ENCODE measurements at places on chromosomes 5 and 9.
A peak's percentile ranks its signal among the peaks of the same experiment; 100 is the strongest.

DNA sequence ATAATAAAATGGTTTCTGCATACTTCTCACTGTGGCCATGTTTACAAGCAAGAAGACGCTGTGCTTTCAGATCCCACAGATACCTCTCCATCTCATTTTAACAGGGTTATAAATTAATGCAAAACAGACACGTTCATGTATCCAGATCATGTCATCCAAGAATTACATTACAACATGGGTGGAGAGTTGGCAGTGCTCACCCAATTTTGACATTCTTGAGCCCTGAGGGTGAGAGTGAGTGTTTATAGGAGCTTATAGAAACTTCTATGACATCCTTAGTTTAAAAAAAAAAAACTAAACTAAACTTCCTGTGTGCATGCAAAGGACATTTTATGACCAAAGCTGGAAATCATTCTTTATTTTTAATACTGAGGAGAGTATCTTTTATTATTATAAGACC, 9.1 kb downstream of the PRKACG start:
- DNase-seq: no peak

- DNase-seq: no peak
These were observed 78.7 kb downstream of the GAS1 start for GRCh38 chr9:86868616-86869015.

DNA sequence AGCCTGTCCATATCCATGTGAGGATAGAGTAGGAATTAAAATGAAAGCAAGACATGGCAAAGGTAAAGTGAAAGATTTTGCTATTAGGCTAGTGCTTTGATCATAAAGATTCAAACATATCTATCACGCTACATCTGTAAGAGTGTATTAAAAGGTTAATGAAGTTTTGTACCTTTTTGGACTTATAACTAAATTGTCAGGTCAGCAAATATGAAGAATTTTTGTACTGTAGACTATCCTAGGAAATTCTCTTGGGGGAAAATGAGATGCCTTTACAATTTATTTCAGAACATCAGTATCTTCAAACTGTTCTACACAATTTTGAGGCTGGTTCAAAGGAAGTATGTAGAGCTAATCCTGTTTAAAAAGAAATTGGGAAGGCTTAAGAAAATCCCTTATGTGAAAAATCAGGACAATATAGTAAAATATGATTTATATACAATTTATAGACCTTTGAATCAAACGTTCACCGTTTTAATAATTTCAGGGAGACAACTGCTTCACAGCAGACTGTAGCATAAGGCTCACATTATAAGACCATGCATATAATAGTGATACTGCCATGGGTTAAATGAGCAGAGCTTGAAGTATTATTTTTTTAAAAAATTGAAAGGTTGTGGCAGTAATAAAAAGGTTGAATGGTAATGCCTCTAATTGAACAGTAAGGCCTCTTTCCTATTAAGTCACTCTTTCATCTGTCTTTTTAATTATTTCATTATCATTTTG, 639.5 kb upstream of the ARRDC3 start:
- DNase-seq: no peak

- DNase-seq: no peak
These were observed 503.8 kb downstream of the IRX1 start for GRCh38 chr5:4099386-4099785.

- no peak for DNase-seq
These were observed 92.5 kb downstream of the CACNA1B start for GRCh38 chr9:137970098-137970497.

- no peak for DNase-seq
These were observed 441.6 kb upstream of the KLF4 start for GRCh38 chr9:107931071-107931715.

DNA sequence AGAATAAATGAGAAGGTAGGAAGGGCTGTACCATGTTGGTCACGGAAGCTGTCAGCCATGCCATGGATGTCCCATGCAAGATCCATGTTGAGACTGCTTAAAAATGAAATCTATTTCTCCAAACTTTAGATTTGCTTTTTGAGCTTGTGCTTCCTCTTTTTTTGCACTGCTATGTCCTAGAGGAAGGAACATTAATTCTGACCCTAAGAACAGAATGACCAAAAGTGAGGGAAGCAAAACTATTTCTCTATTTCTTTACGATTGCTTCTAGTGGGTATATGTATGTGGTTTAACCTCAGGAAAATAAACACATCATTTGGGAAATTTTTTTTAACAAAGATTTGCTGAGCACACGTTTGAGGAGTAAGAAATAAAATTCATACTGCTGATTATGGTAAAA, 84.6 kb downstream of the USP20 start:
- no peak for DNase-seq

GRCh38 chr5:142977363-142978051, 207.3 kb downstream of the ARHGAP26 start:
- DNase-seq: no peak

GRCh38 chr5:87836696-87837095, 424.0 kb upstream of the CCNH start:
- DNase-seq: no peak

DNA sequence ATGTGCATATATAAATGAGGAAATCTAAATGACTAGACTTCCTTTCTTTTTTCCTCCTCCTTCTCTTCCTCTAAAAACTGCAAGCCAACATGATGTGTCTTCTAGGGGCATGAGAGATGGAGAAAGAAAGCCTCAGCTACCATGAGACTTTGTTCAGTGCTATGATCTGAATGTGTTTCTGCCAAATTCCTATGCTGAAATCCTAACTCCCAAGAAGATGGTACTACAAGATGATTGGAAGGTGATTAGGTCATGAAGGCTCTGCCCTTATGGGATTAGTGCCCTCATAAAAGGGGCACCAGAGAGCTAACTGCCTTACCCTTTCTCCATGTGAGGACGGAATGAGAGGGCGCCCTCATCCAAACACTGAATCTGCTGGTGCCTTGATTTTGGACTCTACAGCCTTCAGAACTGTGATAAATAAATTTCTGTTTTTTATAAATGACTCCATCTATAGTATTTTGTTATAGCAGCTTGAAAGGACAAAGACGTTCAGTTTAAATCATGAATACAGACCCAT, 72.2 kb upstream of the IL6ST start:
- DNase-seq: no peak

DNA sequence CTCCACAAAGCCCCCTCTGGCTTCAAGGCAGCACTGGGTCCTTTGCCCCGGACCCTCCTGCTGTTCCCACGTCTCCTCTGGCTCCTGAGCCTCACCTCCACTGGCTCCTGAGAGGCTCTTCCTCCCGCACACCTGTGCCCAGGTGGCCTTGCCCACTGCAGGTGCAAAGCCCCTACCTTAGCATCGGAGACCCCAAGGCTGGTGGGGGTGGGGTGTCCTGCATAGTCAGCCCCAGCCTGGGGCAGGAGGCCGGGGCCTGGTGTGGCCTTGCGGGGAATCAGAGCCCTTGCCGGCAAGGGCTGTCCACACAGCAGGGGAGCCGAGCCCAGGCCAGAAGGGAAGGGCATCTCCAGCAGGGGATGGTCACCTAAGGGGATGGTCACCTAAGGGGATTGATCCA, 41.3 kb upstream of the CEP72 start:
- DNase-seq: no peak

DNA sequence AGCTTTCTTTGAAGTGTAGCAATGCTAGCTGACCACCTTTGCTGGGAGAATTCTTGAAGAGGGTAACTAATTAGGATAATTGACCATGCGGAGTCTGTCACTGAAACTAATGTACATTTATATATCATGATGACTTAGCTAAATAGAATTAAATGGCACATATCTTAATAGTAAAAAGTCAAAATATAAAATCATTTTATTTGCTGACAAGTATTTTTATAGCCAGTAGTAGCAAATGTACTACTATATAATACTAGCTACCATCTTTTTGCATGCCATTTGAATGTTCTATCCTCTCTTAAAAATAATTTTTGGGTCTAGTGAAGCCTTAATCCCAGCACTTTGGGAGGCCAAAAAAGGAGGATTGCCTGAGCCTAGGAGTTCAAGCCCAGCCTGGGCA, 605.8 kb upstream of the COX7C start:
- DNase-seq: no peak

DNA sequence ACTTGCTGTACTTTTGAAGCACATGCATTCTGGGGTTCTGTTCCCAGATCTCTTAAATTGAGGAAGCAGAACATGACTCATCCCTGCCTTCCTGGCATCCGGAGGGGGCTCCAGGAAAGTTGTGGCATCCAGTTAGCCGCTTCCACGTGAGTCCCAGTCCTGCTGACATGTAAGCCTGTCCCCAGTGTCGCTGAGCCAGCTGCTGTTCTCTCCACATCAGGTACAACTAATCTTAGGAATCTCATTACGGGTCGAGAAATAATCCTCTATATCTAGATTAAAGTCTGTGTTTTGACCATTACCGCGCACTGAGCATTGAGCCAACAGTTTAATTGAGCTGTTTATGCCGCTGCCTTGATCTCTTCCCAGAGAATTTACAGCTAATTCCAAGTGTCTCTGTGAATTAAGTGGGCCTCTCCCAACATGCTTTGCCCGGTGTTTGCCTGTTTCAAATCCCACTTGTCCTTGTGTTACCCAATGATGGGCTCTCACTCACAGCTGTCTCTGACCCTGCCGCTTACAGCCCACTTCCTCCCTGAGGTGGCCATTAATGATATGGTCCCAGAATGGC, 10.5 kb upstream of the SHB start:
- no peak for DNase-seq

GRCh38 chr5:10538103-10538788, 25.6 kb upstream of the ANKRD33B start:
- DNase-seq: no peak

DNA sequence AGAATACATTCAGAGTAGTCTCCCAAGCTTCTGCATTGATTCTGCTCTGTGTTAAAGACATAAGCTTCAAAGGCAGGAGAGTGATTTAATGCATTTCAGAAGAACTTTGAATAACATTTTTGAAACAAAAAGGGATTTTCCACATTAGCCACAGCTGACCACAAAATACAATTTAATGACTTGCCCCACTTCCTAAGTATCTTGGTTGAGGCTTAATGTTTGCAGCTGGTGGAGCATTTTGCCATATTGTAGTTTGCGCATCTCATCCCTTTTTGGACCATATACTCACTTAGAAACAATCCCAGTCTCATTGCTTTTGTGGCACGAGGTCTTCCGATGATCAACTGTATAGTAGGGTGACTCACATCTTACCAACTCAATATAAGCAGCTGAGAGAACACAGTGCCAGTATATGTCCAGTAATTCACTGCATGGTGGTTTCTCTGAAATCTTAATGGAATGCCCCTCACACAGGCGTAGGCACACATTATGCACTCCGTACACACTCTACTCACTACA, 455.8 kb upstream of the PTGER4 start:
- DNase-seq: no peak

DNA sequence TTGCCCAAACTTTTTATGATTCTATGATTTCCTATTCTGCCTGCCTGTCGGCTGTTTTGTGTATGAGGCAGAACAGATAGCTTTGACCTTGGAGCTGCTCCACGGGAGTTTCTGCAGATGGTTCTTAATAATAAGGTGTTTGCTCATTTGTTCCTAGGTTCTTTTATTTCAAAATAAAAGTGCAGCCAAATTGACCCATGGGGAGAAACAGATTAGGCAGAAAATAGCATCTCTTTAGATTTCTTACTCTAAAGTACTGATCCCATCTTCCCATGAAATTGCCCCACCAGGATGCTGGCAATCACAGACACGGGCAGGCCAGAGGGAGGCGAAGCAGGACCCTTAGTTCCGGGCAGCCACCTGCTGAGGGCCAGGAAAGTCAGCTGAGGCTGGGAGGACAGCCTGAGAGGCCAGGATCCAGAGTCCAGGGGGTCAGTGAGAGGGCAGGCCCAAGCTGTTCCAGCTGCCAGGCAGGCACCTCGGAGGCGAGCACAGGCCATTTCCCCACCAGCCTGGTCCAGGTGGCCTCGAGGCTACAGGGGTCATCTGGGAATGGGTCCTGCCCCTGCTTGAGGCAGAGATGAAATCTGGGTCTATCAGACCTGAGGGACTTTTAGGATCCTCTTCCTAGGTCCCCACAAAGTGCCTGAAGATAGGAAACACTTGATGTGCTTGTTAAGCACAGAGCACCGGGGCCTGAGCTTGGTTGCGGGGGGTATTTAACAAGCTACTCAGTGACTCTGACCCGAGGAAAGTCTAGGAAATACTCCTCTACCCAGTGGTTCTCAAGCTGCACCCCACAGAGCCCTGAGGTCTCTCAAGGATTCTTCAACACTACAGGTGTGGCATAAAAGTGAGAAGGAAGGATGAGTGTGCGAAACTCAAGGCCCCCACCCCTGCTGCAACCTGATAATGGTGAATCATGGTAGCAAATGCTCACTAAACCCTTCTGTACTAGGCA, 145.4 kb downstream of the CMYA5 start:
- DNase-seq: no peak

GRCh38 chr5:159392871-159393270, 62.6 kb upstream of the IL12B start:
- no peak for DNase-seq

- DNase-seq: no peak
These were observed 28.5 kb upstream of the PLPPR1 start for GRCh38 chr9:100999906-101000544.

DNA sequence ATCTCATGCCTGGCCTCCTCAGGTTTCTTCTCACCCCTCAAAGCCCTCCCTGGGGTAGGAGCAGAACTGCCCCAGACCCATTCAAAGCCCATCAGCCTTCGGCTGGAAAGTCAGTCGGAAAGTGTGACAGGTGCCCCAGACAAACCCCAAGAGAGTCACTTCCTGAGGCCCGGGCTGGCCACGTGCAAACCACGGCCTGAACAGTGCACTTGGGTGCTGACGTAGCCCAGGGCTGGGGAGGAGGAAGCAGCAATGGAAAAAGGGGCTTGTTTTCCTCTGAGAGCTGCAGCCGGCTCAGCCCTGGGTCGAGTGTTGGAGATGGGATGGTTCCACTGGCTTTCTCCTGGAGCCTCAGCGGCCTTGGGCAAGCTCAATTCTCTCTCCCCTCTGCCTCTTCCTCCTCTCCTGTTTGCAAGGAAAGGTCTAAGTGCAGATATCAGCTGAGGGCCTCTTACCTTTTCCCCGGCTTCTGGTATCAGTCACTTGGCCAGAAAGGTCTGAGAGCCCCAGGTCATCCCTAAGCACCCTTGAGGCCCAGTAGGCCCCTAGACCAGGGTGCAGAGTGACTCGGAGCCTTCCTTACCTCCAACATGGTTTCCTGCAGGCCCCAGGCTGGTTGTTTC, 5.9 kb upstream of the EGR1 start:
- peak; percentile 76 for DNase-seq

DNA sequence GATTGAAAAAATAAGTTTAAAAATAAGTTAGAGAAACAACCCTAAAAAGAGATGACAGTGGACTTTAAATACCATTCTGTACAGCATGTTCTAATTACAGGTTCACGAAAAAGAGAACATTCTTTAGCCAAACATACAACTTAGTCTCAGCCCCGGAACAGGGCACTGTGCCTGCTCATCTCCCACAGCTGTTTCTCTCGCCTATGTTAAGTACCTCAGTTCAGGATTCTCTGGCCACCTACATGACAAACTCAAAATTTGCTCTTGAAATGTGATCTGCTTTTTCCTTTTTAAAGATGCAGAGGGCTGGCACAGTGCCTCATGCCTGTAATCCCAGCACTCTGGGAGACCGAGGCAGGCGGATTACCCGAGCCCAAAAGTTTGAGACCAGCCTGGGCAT, 52.3 kb downstream of the MYO10 start:
- DNase-seq: no peak
